ENCODE measurements at places on chromosomes 7 and 10.

GRCh38 chr10:112587729-112588128, 140.7 kb downstream of the VTI1A start:
- DNase-seq = no peak

DNA sequence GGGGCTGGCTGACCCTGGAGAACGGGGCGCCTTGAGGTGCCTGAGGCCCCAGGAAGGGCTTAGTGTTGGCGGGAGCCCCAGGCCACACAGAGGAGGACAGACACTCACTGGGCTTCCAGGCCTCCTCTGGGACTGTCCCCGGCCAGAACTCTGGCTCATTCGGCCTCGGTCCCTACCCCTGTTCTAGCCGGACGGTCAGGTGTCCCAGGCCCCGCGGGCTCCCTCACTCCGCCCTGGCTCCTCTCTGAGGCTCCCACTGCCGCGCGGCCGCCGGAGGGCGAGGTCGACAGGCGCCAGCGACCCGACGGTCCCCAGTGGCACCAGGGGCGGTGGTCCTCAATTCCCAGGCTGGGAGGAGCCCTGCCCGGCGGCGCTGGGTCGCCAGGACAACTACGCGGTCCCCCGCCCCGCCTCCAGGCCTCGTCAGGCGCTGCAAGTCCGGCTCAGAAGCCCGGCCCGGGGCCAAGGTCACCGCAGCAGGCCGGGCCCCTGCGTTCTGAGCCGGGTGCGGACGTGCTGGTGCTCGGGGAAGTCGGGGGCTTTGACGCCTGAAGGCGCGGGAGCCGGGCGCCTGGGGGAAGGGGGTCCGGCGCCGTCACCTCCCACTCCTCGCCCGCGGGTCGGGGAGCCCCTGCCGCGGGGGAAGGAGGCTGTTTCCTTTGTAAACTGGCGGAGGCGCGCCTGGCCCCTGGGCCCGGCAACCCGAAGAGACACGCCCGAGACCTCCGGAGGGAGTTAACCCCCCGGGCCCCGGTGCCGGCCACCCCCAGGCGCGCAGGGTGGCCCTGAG, 1.1 kb upstream of the PWWP2B start:
- DNase-seq = no peak

- DNase-seq = no peak
Measured at GRCh38 chr7:36420307-36420706, 30.6 kb downstream of the ANLN start.

DNA sequence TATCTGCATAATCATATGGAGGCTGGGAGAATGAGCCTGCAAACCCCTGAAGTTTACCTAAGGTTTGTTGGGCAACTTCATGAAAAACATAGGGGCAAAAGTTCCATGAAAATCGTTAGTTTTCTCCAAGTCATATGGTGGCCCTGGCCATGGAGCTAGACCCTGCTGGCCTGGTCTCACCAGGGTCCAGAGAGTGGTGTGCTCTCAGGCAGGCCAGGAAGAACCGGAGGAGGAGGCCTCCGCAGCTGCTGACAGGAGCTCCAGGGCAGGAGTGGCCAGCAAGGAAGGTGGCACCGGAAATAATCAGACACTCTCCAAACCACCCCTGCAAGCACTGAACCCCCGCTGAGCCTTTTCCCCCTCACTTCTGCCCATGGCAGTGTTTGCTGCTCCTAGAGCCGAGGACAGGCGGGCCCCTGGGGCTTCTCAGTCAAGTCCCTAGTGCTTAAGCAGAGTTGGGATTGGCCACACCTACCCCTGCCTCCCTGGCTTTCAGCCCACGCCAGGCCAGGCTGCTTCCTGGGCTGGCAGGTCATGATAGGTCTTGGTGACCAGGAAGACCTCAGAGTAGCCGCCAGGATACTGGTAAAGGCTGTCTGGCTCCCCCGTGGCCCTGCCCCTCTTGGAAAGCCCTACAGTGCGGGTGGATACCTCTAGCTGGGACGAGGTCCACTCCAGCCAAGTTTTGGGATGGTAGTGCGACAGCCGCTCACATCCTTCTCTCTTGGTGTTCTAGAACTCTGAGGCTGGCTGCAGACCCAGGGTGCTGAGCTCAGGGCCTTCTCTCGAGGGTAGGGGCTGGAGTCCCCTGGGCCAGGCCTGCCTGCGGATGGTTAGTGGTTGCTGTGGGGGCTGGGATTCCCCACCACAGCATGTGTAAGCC, 242.8 kb downstream of the MGMT start:
- DNase-seq = no peak

DNA sequence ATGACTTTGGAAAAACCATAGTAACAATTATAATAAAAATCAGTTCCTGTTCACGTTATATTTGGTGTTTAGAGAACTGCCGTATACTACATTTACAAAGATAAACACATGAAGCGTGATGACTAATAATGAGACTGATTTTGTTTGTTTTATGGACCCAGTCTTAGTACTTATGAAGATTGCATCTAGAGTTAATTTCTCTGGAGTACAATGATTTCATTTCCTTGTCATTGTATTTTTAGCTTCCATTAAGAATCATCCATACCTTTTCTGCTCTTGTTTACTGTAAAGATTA, 2.9 kb downstream of the RBM20 start:
- no peak for DNase-seq

GRCh38 chr7:24728503-24729364, 28.5 kb downstream of the GSDME start:
- DNase-seq = no peak

GRCh38 chr10:91621483-91622113, 11.3 kb downstream of the PPP1R3C start:
- DNase-seq = no peak

GRCh38 chr7:132573251-132573955, 2.9 kb downstream of the PLXNA4 start:
- DNase-seq = no peak

DNA sequence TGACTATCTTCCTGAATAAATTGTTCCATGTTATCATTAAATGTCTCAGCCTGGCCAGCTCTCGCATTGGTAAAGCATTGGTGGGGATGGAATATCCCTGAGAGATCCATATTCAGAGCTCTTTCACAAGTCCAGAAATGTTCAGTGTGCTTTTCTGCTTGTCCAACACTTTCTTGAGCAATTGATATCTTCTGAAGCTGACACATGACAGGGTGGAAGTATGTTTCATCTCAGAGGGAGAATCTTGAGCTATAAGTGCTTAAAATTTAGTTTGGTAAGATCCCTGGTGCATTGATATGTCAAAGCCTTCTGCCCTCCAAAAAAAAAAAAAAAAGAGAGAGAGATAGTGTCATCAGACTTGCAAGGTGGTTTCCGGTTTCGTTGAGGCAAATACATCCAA, 7.4 kb downstream of the IFIT3 start:
- no peak for DNase-seq

- no peak for DNase-seq
Measured at GRCh38 chr7:137421366-137421765, 77.8 kb upstream of the PTN start.

GRCh38 chr7:28921822-28922221, 36.3 kb downstream of the TRIL start:
- peak; percentile 21 for DNase-seq

- DNase-seq = no peak
Measured at GRCh38 chr7:9856668-9857067, 1117.0 kb upstream of the PHF14 start.

DNA sequence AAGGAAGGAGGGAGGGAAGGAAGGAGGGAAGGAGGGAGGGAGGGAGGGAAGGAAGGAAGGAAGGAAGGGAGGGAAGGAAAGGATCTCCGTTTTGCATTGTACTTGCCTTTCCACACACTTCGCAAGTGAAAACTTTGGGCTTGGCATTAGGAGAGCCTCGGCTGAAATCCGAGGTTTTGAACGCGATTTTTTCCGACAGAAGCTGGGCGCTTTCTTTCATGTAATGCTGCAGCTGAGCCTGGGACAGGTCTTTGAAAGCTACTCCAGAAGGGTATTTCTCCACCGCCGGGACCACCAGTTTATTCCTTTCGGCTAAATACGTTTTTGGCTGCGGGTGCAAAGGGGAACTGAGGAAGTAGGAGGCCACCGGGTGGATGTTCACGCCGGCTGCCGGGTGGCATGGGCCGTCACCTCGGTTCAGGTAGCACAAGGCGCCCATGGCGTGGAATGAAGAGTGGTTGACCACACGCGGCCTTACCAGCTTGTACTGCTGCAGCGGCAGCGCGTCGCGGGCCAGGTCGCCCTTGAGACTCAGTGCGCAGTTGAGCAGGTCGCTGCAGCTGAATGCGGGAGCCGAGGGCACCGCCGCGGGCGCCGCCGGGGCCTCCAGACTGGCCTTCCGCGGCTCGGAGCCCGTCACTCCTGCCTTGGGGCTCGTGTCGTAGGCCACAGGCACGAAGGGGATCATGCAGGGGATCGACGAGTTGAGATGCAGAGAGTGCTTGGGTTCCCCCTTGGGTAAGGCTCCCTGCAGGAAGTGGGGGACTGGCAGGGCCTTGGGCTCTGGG, 825 bp downstream of the FEZF1 start:
- no peak for DNase-seq

- no peak for DNase-seq
Measured at GRCh38 chr7:152909683-152910544, 150.4 kb downstream of the ACTR3B start.

DNA sequence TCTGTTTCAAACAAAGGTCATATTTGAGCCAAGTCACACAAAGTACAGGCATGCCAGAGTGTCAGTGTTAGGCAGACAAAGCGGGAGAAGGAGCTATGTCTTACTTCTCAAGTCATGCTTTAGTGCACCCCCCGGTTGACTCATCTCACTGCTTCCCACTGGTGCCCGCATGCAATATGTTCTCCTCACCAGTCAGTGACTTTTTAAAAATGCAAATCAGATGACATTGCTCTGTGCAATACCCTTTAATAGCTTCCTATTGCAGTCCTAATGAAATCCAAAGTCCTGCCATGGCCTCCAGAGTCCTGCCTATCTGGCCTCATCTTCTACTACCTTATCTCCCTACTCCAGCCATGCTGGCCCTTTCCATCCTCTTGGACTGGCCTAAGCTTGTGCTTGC, 429.1 kb downstream of the ACTR3B start:
- DNase-seq = peak; percentile 14

- no peak for DNase-seq
Measured at GRCh38 chr7:40199076-40199802, 64.4 kb downstream of the SUGCT start.

DNA sequence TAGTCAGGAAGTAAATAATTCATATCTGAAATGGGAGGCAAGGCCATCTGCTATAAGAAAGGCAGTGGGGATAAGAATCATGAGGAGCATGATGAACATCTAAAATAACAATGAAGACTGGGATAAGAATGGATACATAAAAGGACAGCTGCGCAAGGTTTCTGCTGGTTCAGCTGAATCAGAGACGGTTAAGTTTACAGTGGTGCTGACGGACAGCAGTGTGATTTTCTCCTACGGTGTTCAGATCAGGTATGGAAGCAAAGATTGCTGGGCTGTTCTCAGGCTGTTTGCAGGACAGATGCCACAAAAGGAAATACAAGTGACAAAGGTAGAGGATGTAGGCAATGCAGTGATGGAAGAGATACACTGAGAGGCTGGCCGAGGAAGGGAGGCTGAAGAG, 8.4 kb downstream of the CYCS start:
- DNase-seq = no peak

GRCh38 chr7:101952355-101953247, 135.2 kb downstream of the CUX1 start:
- DNase-seq = no peak

Measured in kidney epithelial cell (primary cell).